ENCODE measurements at places on chromosomes 7 and 10.

- no peak for DNase-seq
Observed at GRCh38 chr10:11205030-11205772, 187.5 kb downstream of the CELF2 start.

DNA sequence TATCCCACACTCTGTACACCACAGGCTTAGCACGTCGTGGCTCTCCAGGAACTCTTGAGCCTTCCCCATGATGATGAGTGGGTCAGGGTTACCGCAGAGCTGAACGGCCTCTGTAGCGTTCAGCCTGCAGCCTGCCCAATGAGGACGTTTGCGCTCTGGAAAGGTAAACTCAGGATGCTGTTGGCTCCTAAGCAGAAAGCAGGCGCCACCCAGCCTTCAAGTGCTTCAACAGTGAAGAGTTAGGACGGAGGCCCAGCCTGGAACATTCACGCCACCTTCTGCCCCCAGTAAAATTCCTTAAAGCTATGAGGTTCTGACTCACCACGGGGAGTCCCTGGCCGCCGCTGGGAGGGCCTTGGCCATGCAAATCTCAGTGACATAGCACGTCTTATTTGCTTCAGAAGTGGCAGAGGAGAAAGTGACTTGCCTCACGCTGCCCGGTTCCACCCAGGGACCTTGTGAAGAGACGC is 161.5 kb upstream of the SH2B2 start:
- peak; percentile 24 for DNase-seq

- DNase-seq: no peak
Observed at GRCh38 chr10:94180576-94180975, 182.2 kb downstream of the NOC3L start.

DNA sequence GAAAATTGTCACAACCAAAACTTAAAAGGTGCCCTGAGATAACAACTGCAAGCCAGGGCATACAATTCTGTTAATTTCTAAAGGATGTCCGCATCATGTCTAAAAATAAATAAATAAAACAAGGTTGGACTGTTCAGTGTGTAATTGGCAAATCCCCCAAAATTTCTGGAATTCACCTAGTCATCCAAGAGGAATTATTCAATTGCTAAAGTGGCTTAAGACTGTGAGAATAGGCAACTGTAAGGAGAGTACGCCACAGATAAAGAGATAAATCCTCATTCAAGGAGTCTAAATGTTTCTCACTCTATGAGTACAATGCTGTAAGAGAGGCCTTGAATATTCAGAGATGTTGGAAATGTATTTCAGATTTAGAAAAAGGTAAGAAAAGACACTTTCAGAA is 37.2 kb downstream of the PIK3AP1 start:
- no peak for DNase-seq

DNA sequence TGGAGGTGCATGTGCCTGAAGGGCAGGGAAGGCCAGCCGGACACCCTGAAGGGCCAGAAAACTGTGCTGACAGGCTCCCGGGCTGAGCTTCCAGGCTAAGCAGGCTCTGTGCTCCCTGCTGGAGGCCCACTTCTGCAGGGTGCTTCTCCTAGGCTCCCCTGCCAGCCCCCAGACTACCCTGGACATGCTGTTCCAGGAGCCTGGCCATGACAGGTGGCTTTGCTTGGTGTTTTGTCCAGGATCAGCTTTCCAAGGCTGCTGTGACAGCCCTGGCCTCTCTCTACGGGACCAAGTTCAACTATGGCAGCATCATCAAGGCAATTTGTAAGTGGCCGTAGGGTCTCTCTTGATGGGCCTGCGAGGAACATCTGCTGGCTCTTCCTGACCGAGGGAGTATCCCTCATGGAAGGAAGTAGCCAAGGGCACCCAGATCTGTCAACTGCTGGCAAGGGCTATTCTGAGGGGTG is 5.3 kb downstream of the CPA1 start:
- DNase-seq: no peak

- DNase-seq: no peak
Observed at GRCh38 chr7:105860793-105861192, 15.6 kb downstream of the ATXN7L1 start.

GRCh38 chr7:110399421-110399820 is 691.5 kb upstream of the LRRN3 start:
- DNase-seq: no peak

DNA sequence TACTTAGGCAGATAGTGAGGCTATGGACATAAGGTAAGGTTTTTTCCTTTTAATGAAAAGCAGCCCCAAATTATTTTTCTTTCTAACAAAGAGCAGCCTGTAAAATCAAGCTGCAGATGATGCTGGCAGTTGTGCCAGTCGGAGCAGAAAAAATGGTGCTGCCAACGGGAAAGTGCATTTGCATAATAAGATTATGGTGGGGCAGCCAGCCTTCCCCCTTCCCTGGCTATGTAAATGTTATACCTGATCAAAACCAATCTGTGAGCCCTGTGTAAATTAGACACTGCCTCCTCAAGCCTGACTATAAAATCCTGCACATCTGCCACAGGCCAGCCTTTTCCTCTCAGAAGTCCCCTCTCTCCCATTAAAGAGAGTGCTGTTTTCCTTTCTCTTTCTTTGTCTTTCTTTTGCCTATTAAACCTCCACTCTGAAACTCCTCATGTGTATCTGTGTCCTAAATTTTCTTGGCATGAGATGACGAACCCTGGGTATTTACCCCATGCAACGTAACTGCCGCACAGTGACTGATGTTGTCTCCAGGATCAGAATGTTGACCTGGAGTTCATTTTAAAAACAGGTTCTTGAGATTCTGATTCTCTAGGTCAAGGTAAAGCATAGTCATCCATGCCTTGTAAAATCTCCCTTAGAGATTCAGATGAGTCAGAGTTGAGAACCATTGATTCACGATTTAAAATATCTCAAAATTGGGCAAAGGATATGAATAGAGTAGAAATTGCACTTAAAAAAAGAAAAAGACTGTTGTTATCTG is 167.3 kb upstream of the C1GALT1 start:
- DNase-seq: no peak

- DNase-seq: peak; percentile 82
Observed at GRCh38 chr7:2709553-2710285, 21.7 kb downstream of the AMZ1 start.

DNA sequence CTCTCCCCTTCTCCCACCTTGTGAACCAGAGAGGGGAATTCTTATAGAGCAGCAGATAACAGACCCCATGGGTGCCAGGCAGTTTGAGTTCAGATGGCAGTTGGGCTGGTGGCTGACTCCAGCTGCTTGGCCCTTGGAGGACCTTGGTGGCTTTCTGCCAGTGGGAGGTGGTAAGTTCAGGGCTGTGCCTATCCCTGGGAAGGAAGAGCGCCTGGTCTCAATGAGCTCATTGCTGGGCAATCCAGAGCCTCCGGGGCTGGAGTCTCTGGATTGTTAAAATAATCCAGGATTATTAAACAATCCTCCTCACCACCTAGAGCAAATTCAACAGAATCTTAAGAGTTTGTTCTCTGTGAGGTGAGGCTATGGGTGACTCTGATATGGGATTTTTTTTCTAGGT is 105.2 kb downstream of the FANK1 start:
- DNase-seq: no peak

- no peak for DNase-seq
Observed at GRCh38 chr7:101586906-101587677, 42.0 kb downstream of the MYL10 start.

DNA sequence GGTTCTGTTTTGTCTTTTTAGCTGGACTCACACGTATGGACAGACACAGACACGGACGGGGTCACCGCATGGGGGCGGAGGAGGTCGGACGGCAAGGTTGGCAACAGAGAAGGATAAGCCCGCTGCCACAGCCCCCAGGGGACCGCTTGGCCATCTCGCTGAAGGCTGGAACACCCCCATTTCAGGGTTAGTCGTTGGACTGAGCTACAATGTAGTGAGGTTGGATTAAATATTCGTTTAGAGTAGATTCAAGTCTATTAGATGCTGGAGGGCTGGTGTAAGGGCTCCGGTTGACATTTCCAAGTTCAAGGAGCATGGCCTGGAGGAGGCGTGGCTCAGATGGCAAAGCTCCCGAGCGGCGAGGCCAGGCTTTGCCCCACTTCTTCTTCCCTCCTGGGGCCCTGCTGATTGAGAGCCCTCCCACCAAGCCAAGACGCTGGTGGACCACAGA is 35.2 kb downstream of the PPIF start:
- no peak for DNase-seq

- no peak for DNase-seq
Observed at GRCh38 chr7:107559864-107560263, 3.9 kb downstream of the COG5 start.

DNA sequence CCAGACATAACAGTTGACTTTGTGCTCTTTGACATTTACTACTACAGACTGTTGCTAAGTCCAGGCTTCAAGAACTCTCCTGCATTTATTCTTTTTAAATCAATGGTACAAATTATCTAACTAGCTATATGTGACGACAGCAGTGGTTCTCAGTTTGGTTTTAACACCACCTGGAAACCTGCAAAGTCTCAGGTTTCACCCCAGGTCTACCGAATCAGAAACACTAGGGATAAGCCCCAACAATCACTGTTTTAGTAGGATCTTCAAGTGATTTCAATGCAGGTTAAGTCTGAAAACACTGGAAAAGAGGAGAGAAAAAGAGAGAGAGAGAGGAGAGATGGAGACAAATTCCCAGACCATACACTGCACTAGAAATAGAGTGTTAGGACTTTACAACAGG is 519.0 kb downstream of the PCDH15 start:
- DNase-seq: no peak

- no peak for DNase-seq
Observed at GRCh38 chr7:135681762-135682161, 19.4 kb downstream of the STMP1 start.

DNA sequence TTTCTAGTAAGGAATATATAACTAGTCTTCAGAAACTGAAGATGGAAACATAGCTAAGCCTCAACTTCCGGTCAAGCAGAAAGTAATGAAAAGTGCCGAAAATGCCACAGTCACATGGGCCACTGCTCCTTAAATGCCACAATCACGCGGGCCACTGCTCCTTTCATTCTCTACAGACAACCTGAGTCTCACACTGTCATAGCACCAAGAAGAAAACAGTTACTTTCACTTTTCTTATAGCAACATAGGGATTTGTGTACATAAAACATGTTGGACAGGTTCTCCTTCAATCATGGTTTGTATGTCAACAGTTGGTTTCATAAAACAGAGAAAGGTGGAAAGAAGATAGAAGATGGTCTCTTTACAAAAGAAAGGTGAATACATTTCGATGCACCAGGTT is 48.6 kb upstream of the NOBOX start:
- DNase-seq: no peak

DNA sequence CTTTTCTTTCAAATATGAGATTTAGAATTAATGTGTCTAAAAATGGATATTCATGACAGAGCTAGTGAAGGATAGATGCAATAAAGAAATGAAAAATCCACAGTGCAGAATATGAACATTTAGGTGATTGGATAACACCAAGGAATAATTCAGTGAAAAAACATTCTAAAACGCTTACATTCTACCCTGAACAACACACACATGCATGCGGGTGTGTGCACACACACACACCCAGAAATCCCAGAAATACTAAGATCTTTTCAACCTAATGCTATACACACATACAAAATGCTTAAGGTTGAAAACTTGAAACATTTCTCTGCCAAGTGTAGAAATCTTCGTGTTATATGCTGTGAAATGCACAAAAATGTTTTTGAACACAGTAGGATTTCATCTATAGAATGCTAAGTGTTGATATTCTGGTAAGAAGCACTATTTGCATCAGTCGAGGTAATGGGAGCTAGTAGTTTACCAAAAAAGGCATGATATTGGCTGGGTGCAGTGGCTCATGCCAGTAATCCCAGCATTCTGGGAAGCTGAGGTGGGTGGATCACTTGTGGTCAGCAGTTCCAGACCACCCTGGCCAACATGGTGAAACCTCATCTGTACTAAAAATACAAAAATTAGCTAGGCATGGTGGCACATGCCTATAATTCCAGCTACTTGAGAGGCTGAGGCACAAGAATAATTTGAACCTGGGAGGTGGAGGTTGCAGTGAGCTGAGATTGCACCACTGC is 600.6 kb downstream of the PHTF2 start:
- no peak for DNase-seq

DNA sequence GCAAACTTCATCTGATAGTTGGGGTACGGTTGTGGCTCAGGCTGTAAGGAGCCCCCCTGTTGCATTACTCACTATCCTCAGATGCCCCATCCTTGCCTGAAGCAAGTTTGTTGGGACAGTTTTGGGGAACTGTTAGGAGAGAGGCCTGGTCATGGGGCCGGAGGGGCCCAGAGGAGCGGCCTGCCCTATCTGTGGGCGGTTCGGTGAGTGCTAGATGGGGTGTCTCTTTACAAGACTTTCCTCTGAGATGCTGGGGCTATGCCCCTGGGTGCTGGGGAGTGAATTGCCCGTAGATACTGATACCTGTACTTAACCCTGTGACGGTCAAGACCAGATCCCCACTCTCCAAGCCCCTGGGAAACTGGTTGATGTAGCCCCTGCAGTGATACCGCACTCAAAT is 12.4 kb downstream of the CUX1 start:
- no peak for DNase-seq

- DNase-seq: no peak
Observed at GRCh38 chr7:155204744-155205367, 92.8 kb upstream of the INSIG1 start.

DNA sequence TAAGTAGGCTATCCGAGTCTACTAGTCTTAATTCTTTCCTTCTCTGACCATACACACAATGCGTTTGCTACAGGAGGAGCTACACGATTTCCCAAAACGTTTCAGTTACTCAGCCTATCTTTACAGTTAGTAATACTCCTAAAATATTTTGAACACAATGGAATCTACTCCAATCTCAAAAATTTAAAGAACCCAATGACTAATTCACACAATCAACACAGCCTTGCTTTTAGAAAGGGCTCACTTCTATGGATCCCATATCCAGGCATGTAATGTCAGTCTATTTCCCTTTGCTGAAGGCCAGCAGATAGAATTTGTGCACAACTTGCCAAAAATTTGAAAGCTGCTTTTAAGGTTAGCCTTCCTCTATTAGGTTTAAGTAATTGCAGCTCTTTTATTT is 107.2 kb downstream of the VPS41 start:
- no peak for DNase-seq

- DNase-seq: no peak
Observed at GRCh38 chr7:29039821-29040578, 81.9 kb upstream of the TRIL start.

- no peak for DNase-seq
Observed at GRCh38 chr10:79159785-79160184, 91.0 kb downstream of the ZMIZ1 start.

- DNase-seq: no peak
Observed at GRCh38 chr10:110005719-110006118, 2.1 kb upstream of the ADD3 start.

DNA sequence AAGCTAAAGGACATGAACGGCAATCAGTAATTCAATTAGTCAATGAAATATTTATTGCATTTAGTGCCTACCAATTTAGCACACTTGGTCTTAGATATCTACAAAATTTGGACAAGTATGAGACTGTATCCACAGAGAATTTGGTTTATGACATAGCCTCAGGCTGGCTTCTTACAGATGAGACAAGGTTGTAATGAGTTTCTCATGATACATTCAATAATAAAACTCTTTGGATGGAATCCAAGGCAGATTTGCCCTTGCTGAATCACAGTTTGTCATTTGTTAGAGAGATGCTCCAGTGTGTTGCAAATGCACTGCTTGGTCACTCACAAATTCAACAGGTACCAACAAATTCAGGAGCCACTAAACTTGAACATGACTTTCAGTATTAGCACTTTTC is 162.5 kb downstream of the GPR37 start:
- DNase-seq: no peak
